ENCODE measurements at places on chromosomes 13 and 19.

- H3K27me3 ChIP-seq = no peaks in the 10 kb centered on the region
- no peak overlapping the region for H3K4me3 ChIP-seq
- H3K36me3 ChIP-seq = no peaks in the 10 kb centered on the region
- H3K27ac ChIP-seq = no peak overlapping the region
- no peaks in the 10 kb centered on the region for H3K4me1 ChIP-seq
Measured at GRCh38 chr13:98273067-98273823, 96.2 kb upstream of the RNF113B start.

DNA sequence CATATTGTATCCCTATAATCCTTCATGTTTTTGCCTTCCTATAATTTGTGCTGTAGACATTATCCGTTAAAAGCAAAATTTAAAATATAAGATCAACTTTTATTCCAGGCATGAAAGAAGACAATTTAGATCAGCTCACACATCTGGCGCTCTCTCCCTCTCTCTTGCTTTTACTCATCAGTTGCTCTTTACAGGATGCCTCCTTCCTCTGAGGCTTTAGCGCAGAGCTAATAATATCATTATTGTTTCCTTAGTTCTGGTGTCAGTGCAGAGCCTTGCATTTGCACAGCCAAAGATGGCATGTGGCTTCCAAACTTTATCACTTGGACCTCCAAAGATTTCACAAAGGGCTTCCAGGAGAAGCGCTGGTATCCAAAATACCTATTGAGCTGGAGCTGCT is 295.1 kb downstream of the FGF9 start:
- H3K27me3 ChIP-seq = no peaks in the 10 kb centered on the region
- no peaks in the 10 kb centered on the region for H3K4me1 ChIP-seq
- no peaks in the 10 kb centered on the region for H3K36me3 ChIP-seq
- DNase-seq = no peak
- no peak overlapping the region for H3K27ac ChIP-seq
- H3K4me3 ChIP-seq = no peak overlapping the region

- H3K27me3 ChIP-seq = no peaks in the 10 kb centered on the region
- no peaks in the 10 kb centered on the region for H3K36me3 ChIP-seq
- no peak overlapping the region for H3K4me3 ChIP-seq
- H3K4me1 ChIP-seq = no peaks in the 10 kb centered on the region
Measured at GRCh38 chr13:74770361-74770760, 636.2 kb upstream of the KLF12 start.

DNA sequence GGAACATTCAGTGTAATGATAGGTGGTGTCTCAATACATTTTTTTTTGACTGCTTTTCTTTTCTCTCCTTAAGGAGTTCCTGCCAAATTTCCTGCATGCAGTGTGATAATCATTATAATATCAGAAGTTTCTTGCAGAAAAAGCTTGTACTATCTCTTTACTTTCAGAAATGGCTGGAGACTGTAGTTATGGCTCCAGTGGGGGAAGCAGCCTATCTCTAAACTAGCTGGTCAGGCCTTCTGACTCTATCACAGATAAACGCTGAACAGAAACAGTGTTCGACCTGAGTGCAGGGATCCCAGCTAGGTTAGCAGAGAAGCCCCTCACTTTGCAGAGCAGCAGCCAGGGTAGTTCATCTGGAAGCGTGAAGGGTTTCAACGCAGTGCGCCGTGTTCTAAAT is 1.9 kb downstream of the CCNE1 start:
- no peak overlapping the region for H3K27ac ChIP-seq
- H3K4me3 ChIP-seq = no peak overlapping the region
- H3K36me3 ChIP-seq = no peaks in the 10 kb centered on the region
- DNase-seq = no peak
- H3K4me1 ChIP-seq = no peaks in the 10 kb centered on the region
- no peaks in the 10 kb centered on the region for H3K27me3 ChIP-seq

- H3K27me3 ChIP-seq = no peaks in the 10 kb centered on the region
- no peak overlapping the region for H3K4me3 ChIP-seq
- no peaks in the 10 kb centered on the region for H3K36me3 ChIP-seq
- no peaks in the 10 kb centered on the region for H3K4me1 ChIP-seq
Measured at GRCh38 chr13:45541806-45542205, 73.7 kb downstream of the ERICH6B start.
